Brain pericyte (primary cell): ENCODE measurements at places on chromosomes 7 and 10.

GRCh38 chr7:98222533-98223195 lies 11.4 kb downstream of the BHLHA15 start:
- no peak for DNase-seq

DNA sequence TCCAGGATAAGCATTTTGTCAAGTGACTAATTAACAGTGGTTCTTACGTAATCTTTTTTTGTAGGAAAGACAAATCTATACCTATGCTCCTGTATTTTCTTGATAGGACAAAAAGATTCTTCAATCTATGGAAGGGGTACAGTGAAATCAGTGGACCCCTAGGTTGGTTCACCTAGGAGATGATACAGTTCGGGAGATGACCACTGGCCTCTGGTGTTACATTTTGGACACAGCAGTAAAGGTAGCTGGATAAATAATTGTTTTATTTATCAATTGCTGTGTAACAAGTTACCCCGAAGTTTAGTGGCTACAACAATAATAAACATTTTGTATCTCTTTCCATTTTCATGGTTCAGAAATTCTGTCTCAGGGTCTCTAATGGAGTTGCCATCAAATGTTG lies 288.2 kb upstream of the MAGI2 start:
- DNase-seq: no peak

GRCh38 chr7:155963771-155964195 lies 151.5 kb upstream of the SHH start:
- DNase-seq: no peak

DNA sequence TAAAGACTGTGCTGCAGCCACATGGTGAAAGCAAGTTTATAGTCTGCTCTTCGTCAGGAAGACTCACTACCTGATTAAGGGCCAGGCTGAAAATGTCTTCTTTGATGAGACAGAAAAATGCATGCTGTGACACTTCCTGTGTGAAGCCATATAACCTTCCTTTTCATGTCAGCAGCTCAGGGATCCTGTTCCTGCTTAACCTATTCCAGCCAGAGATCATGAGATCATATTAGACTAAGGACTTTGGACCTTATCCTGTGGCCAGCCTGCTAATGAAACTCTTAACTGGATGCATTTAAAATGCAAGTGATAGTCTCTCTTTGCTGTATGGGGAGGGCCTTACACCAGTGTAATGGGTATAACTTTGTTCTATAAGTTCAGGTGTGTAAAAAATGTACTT lies 165.2 kb downstream of the PTEN start:
- DNase-seq: no peak

DNA sequence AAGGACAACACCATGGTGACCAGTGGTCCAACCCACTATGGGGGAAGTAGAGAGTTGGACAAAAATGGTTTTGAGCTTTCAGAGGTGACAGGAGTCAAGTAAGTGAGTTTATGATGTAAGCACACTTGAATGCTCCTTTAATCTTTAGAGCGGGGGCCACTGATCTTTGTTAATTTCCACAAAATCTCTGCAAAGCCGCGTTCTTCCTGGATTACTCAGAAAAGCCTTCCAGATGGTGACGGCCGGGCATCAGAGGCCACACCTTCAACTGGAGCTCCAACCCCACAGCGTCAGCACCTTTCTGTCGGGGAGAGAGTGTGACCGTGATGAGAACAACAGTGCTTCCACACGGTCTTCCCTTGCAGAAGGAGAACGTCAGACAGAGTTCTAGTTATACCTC lies 35.2 kb upstream of the KLF6 start:
- DNase-seq: no peak

DNA sequence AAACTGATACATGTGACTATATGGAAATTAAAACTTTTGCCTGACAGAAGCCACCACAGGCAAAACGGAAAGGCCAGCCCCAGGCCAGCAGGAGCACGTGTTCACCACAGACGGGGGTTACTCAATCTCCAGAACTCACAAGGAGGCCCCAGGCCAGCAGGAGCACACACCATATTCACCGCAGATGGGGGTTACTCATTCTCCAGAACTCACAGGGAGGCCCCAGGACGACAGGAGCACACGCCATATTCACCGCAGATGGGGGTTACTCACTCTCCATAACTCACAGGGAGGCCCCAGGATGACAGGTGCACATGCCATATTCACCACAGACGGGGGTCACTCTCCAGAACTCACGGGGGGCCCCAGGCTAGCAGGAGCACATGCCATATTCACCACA lies 61.5 kb downstream of the NKX6-2 start:
- no peak for DNase-seq

DNA sequence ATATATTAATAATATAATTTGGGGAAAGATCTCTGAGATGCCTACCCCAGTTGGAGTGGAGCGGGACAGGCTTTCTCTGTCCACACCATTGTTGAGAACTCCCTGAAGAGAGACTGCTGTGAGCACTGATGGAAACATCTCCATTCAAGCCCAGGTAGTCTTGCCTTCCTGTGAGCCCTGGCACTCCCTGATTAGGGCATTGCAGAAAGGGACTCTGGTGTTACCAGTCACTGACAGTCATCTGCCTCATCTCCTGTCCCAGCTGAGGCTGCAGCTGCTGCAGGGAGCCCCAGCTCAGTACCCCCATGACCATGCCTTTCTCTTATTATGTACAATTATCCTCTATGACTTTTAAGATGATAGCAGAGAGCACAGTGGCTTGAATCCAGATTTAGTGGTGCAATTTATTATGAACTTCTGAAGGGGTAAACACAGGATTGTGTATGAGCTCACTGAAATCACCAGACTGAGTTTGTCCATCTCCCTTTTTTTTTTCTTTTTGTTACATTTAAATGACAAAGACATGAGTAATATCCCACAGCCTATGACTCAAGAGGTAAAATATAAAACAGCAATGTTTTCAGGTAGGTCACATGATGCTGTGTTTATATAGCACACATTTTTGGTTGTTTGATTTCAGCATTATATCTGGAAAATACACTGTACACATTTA lies 236.9 kb downstream of the SLC25A13 start:
- no peak for DNase-seq

DNA sequence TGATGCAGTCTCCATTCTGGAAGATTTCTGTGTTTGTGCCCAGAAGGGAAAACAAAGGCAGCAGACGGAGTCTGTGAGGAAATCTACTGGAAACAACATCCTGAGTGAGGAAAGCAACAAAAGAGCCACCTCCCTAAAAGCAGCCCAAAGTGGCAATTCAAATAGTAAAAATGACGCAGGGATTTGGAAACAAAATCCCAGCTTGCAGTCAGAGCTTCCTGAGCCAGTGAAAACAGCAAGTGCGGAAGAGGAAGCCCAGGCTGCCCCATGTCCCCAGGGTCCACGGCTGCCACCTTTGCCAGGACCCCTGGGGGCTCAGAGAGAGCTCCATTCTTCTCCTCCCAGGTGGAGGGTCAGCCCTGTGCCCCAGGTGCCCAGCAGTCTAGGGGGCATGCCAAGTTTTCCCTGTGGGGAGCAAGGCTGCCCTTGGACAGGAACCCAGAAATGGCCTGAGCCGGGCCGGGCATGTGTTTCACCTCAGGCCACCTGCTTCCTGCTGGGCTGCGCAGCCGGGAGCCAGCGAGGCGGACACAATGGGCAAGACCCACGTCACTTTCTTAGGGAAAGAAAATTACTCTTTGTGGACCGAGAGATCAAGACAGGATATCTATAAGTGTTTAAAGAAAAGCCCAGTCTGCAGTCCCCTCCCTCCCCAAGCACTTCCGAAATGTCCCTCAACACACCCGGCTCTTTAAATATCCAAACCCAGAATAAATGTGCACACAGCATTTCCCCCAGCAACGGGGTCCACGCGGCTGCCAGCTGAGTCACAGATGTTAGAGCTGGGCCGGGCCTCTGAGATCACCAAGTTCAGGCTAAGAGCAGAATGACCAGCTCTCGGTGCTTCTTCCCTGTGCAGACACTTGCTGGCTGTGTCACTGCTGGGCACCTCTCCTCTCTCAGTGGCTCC lies 231.1 kb downstream of the ARHGAP12 start:
- peak; percentile 53 for DNase-seq

GRCh38 chr7:4288791-4289394 lies 393.2 kb upstream of the FOXK1 start:
- no peak for DNase-seq

DNA sequence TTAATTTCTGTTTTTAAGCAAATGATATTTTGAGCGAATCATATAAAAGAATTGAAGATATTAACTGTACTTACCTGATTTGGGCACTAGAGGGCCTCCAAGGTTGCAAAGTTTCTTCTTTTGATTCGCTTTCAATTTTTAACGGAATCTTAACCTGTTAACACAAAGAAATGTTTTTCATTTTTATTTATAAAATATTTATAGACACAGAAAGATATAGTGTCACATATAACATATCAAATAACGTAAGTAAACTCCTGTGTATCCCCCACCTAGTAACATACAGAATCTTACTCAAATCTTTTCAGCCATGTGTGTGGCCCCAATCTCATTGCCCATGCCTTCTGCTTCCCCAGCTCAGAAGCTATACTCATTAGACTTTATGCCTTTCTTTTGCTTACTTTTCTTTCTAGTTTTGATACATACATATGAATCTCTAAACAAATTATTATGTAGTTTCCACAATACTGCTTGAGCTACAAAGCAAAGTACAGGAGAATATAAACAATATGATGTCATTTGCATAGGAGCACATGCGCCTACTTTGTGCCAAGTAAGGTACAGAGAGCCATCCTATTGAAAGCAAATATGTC lies 49.5 kb upstream of the ZPBP start:
- no peak for DNase-seq

GRCh38 chr7:3636131-3636860 lies 335.2 kb downstream of the SDK1 start:
- DNase-seq: no peak

DNA sequence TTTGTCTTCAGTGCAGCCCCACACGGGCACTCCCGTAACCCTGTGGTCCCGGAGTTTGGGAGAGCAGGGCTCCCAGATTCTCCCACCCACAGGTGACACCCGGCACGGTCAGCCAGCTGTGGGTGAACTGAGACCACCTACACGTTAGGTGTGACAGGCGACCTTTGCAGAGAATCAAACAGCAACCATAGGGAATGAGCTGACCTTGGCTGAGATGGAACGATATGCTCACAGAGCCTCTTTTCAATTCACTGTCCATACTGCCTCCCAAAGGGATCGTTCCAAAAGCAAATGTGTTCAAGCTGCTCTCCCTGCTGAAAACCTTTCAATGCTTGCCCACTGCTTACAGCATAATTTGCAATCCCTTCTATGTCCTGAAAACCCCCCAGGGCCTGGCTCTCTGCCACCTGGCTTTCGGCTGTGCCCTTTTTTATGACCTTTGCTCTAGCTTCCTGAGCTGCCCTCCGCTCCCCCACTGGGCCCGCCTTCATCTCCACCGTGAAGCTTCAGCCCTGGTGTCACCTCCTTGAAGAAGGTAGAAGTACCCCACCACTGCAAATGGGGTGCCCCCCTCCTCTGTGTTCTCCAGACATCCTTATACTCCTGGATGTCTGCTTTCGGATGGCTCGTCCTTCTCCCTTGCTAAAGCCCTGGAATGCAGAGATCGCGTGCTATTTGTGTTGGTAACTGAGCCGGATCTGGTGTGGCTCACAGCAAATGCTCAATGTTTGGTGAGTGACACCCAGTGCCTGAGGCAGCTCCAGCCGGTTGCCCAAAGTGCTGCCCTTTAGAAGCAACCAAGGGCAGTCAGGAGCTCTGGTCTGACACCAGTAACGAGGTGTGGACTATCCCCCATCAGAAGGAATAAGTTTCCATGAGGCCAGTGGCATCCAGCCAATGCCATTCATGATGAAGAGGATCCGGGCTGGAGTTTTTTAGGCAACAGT lies 90.4 kb downstream of the KIAA1549 start:
- no peak for DNase-seq

DNA sequence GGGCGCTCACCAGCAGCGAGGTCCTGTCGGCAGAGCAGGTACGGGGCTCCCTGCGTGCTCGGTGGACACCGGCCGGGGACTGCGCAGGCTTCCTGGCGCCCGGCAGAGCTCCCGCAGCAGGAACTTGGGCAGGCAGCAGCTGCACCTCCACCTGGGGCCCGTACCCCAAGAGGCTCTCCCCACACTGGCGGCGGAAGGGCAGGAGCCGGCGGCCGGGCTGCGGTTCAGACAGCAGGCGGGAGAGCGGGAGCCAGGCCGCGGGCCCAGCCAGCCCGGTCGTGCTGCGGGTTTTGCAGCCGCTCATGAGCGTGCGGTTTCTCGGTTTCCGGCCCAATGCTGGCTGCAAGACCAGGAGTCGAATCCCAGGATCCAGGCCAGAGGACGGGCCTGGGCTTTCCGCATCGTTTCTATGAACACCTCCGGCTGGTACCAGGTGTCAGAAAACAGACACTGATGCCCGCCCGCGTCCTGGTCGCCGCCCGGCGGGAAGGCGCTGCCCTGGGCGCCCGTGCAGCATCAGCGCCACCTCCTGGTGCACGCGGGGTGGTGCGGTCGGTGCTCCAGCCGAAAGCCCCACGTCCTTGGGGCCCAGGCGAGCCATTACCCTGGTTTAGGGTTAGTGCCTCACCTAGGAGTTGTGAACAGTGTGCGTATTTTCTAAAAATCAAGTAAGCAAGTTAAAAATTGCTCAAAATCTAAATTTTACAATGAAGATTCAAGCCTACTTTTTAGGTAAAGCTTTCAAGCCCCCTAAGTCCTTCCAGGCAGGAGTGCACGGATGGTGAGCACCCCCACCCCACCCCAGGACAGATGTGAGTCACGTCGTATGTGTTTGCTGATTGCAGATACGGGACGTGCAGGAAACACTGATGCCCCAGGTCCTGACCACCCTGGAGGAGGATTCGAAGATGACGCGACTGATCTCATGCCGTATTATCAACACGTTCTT lies 47.4 kb upstream of the PRKAR1B start:
- DNase-seq: no peak

- DNase-seq: no peak
Measured at GRCh38 chr10:58667658-58668310, 155.1 kb downstream of the BICC1 start.

- no peak for DNase-seq
Measured at GRCh38 chr10:131450216-131450765, 138.8 kb upstream of the TCERG1L start.

DNA sequence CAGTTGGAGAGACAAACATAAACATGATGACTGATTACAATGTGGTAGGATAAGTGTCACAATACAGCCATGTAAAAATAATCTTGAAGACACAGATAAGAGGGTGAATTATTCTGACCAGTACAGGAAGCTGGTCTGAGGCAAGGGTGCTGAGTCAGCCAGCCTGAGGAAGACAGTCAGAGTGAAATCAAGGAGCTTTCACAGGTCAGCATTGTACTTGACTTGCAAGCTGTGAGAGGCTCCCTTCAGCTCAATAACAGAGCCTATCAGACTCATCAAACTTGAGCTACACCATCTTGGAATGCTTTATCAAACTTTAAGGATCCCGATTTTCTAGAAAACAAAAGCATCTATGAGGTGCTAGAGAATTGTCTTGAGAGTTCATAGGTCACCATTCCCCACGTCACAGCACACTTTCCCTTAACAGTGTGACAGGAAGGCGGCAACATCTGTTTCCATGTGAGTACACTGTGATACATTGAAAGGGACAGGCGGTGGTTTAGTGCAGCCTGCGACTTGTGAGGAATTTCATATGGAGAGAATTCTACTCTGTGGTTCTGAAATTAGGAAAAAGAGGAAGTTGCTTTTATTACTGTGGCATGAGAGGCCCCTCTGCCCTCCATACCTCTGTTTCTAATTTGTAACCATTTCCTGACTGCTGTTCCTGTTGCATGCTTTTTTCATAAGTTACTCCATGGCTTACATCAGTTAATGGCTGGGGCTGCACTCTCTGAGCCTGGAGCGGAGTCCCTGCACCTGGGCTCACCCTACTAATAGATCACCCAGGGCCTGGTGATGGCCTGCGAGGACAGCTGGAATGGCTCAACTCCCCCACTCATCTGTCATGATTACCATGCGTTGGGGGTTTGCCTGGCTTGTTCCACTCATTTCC lies 417.1 kb downstream of the SUGCT start:
- DNase-seq: no peak

GRCh38 chr7:45919993-45920459 lies 1.0 kb downstream of the IGFBP3 start:
- DNase-seq: no peak
